CD4-positive, alpha-beta memory T cell (primary cell): ENCODE measurements at places on chromosomes 3 and 15. TPM values are rescaled to one million over a fixed set of nuclear protein-coding genes. Genes with fewer than 3 reads are reported as not detected.

GRCh38 chr15:74648051-74648842 lies 32.6 kb downstream of the CLK3 start:
- no peak overlapping the region for H3K27ac ChIP-seq
- H3K36me3 ChIP-seq: no peaks in the 10 kb centered on the region
- H3K4me3 ChIP-seq: no peak overlapping the region
- H3K4me1 ChIP-seq: no peaks in the 10 kb centered on the region
- no peak for DNase-seq

DNA sequence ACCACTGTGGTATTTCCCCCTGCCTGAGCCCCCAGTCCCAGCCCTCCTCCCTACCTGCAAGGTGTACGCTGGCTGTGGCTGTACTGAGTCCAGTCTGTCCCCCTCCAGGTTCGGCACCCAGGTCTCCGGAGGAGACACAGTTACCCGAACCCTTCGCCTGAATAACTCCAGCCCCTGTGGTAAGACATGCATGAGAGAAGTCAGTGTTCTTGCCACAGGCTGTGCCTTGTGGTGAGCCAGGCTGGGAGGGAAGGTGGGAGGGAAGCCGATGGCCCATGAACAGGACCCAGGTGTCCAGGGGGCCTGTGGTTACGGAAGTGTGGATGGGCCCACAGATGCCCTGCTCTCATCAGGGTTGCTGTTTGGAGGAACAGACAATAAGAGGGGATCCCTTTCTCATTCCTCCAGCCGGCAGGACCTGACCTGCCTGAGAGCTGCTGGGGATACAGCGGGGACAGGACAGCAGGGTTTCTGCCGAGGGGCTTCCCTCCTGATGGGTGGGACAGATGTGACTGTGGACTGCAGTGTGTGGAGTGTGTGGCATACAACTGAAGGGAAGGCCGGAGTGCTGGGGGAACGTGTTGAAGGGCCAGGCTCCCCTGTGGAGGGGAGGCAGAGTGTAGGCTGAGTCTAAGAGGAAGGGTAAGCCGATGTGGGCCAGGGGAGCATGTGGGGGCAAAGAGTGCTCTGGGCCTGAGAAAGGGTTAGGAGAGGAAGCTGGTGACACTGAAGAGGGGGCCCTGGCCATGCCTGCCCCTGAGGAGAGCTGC lies 21.9 kb downstream of the ACAA1 start:
- H3K27ac ChIP-seq: no peak overlapping the region
- H3K27me3 ChIP-seq: no peaks in the 10 kb centered on the region
- H3K4me1 ChIP-seq: no peaks in the 10 kb centered on the region
- no peaks in the 10 kb centered on the region for H3K36me3 ChIP-seq

DNA sequence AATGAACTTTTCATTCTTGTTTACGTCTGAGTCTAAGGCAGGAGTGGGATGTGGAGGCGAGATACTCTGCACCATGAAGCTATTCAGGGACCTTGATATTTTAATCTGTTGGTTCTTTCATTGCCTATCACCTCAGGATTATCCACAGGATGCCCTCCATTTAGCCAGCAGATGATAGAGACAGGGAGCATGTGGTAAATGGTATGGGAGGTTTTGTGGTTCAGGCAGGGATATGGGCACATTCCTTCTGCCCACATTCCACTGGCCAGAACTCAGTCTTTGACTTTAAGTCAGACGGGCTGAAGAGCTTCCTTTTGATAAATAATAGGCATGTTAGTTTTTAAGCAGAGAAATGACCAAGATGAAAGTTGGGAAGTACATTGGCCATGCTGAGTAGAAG lies 548.0 kb upstream of the CCDC54 start:
- H3K4me3 ChIP-seq: no peak overlapping the region
- H3K27ac ChIP-seq: no peak overlapping the region
- no peaks in the 10 kb centered on the region for H3K36me3 ChIP-seq
- no peaks in the 10 kb centered on the region for H3K4me1 ChIP-seq
- no peaks in the 10 kb centered on the region for H3K27me3 ChIP-seq

Gene CKMT1B
- not detected for total RNA-seq

Gene SLC22A14
- total RNA-seq: not detected

Gene DCLK3
- total RNA-seq: not detected
